ENCODE measurements at places on chromosomes 11 and 22.

- no peaks in the 10 kb centered on the region for H3K27me3 ChIP-seq
- no peak overlapping the region for H3K4me3 ChIP-seq
- DNase-seq, result no peak
- peaks cover 2% of the 10 kb centered on the region for H3K4me1 ChIP-seq
- H3K27ac ChIP-seq, result no peak overlapping the region
These were observed 88.7 kb upstream of the TIMP3 start for GRCh38 chr22:32712644-32713355.

DNA sequence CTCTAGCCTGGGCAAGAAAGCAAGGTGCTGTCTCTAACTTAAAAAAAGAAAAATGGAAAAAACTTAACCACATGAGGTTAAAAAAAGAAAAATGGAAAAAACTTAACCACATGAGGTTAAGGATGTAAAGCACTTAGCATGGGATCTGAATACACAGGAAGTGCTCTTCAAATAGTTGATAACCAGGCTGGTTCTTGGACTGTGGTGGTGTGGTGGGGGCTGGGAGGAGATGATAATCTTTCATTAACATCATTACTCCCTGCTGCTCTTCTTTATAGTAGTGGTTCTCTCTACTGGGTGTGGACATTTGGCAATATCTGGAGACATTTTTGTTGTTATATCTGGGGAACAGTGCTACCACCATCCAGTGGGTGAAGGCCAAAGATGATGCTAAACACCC lies 88.4 kb downstream of the TTC17 start:
- peaks cover 95% of the 10 kb centered on the region for H3K36me3 ChIP-seq
- H3K4me1 ChIP-seq, result no peaks in the 10 kb centered on the region
- H3K4me3 ChIP-seq, result no peak overlapping the region

DNA sequence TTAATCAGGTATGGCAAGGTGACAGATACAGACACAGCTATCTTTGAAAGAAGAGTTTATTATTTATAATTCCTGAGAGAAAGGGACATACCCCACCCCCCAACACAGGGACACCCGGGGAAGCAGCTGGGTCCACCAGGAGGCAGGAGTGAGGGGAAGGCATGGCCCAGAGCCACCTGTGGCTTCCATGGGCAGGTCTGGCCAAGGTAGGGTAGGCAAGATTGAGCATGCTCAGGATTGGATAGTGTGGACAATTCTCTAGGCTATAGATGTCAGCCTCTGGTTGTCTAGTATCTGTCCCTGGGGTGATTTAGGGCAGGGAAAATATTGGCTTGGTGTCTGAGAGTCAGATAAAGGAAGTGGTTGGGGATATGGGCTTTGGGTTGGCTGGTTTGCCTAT lies 27.5 kb upstream of the SMIM35 start:
- no peaks in the 10 kb centered on the region for H3K4me1 ChIP-seq
- no peak overlapping the region for H3K4me3 ChIP-seq

DNA sequence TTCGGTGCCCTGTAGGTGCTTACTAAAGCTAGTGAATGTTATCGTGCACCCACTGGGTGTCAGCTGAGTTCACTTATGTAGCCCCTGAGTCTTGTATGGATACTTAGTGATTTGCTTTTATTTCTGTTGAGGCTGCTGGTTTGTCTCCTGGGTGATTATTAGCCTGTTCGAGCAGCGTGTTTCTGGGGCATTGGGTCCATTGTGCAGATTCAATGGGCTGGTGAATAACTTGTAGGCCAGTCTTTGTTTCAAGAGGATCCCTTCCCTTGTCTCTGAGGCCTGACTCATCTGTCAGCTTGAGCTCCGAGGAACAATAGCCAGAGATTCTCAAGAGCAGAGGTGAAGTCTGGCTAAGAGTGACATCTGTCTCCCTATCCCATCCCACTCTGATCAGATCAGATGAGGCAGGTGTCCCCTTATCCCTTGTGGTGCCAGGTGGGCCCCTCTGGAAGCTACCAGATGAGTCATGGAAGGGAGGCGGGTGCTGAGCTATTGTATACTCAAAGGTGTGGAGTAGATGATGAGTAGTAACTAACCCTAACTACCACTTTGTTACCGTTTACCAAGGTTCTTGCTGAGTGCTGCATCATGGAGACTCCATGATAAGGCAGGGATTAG lies 3.7 kb downstream of the MIAT start:
- H3K4me1 ChIP-seq, result peaks cover 11% of the 10 kb centered on the region
- peaks cover 21% of the 10 kb centered on the region for H3K27me3 ChIP-seq
- no peak for DNase-seq
- H3K36me3 ChIP-seq, result no peaks in the 10 kb centered on the region
- H3K4me3 ChIP-seq, result no peak overlapping the region

GRCh38 chr22:25711491-25711890 lies 30.5 kb upstream of the MYO18B start:
- H3K36me3 ChIP-seq, result no peaks in the 10 kb centered on the region
- no peaks in the 10 kb centered on the region for H3K27me3 ChIP-seq
- no peak for DNase-seq
- no peak overlapping the region for H3K4me3 ChIP-seq

DNA sequence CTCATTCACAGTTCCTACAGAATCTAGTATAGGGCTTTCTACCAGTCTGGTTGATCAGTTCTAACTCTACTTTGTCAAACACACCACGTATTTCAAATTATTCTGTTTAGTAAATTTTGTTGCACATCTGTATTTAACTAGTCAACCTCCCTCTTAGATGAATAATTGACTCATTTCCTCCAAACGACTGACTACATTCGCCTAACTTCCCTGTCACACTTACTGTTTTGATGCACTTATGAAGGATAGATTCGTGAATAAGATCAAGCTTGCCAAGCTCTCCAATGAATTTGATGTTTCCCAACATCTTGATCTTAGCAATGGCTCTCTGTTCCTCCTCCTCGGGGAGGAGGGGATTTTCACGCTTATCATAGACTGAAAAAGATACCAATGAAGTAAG lies 5.0 kb downstream of the EIF4G2 start:
- DNase-seq, result no peak
- no peaks in the 10 kb centered on the region for H3K27me3 ChIP-seq
- H3K4me3 ChIP-seq, result no peak overlapping the region
- H3K4me1 ChIP-seq, result peaks cover 14% of the 10 kb centered on the region

GRCh38 chr11:45067966-45068365 lies 78.5 kb upstream of the PRDM11 start:
- H3K27ac ChIP-seq, result no peak overlapping the region
- no peak for DNase-seq
- H3K27me3 ChIP-seq, result no peaks in the 10 kb centered on the region
- no peaks in the 10 kb centered on the region for H3K36me3 ChIP-seq
- no peaks in the 10 kb centered on the region for H3K4me1 ChIP-seq

- H3K4me1 ChIP-seq, result no peaks in the 10 kb centered on the region
- H3K27ac ChIP-seq, result no peak overlapping the region
- H3K27me3 ChIP-seq, result no peaks in the 10 kb centered on the region
- H3K36me3 ChIP-seq, result no peaks in the 10 kb centered on the region
These were observed 24.2 kb downstream of the KREMEN1 start for GRCh38 chr22:29096736-29097669.

DNA sequence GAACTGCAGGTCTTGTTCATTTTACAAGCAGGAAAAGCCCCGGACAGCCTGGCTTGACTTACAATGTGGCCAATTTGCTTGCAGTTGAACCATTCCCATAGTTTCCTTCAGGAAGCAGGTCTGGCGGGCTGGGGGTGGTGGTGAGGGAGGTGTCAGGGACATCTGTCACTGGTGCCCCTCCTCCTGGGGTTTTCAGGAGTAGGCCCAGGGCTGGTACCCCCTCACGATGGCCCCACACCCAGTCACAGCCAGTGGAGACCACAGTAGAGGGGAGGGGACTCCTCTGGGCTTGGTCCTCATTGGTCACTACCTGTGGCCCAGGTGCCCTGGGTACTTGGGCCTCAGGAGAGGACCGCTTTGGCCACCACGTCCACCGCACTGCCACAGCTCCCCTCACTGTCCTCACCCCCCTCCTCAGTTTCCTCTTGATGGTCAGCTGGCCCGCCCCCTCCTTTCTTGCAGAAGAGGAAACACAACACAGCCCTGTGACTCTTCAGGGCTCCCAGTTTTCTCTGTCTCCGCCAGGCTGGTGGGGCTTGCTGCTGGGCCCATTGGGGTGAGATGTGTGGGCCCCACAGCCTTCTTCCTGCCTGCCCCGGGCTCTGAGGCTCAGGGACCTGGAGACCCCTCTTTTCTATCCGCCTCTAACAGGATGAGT lies 39.8 kb upstream of the SHISAL1 start:
- peaks cover 10% of the 10 kb centered on the region for H3K4me1 ChIP-seq
- no peaks in the 10 kb centered on the region for H3K36me3 ChIP-seq
- no peak for DNase-seq
- H3K4me3 ChIP-seq, result no peak overlapping the region
- peak overlapping the region; percentile 21 for H3K27ac ChIP-seq

- no peak overlapping the region for H3K27ac ChIP-seq
- H3K27me3 ChIP-seq, result no peaks in the 10 kb centered on the region
- H3K36me3 ChIP-seq, result peaks cover 61% of the 10 kb centered on the region
- DNase-seq, result no peak
These were observed 138.8 kb upstream of the SORL1-AS1 start for GRCh38 chr11:121591405-121592033.

- no peak for DNase-seq
- H3K27me3 ChIP-seq, result no peaks in the 10 kb centered on the region
- H3K36me3 ChIP-seq, result no peaks in the 10 kb centered on the region
These were observed 8.2 kb downstream of the ARHGEF12 start for GRCh38 chr11:120344302-120345004.

DNA sequence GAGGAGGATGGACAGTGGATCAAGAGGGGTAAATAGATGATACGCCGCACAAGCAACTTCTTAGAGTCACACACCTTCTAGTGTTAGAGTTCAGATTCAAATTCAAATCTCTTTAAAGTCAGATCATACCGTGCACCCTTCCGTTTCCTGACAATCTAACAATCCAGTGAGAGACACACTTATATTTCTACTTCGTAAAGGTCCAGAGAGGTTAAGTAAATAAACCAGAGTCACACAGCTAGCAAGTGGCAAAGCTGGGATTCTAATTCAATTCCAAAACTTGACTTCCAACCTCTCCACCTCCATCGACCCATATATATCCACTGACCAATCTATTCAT lies 34.0 kb downstream of the MIAT start:
- H3K4me1 ChIP-seq, result no peaks in the 10 kb centered on the region
- H3K27ac ChIP-seq, result no peak overlapping the region
- no peaks in the 10 kb centered on the region for H3K36me3 ChIP-seq
- DNase-seq, result no peak
- H3K4me3 ChIP-seq, result no peak overlapping the region
- no peaks in the 10 kb centered on the region for H3K27me3 ChIP-seq

GRCh38 chr11:36743039-36743438 lies 145.0 kb upstream of the RAG2 start:
- H3K4me3 ChIP-seq, result no peak overlapping the region
- H3K4me1 ChIP-seq, result no peaks in the 10 kb centered on the region
- H3K27ac ChIP-seq, result no peak overlapping the region
- no peaks in the 10 kb centered on the region for H3K36me3 ChIP-seq

DNA sequence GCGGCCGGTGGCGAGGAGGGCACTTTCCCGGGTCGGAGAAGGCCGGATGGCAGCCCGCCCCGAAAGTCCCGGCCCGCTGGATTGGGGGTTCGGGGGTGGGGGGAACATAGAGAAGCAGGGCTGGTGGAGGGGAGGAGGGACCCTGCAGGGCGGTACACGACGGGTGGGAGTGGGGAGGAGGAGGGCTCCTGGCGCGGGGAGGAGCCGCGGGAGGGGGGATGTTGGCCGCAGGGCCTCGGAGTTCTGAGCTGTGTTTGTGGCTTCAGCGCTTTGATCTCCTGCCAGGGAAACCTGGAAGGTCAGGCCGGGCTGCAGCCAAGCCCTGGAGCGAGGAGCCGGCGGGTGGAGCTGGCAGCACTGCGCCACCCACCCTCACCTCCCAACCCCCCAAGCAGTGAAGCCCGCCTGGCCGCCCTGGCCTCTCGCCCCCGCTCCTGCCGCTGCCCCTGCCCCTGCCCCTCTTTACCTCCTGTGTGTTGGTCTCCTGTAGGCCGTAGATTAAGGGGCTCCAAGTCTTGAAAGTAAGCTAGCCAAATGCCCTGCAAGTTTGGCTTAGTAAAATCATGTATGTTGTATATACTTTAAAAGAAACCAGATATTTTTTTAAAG lies 30.9 kb downstream of the C22orf31 start:
- peaks cover 16% of the 10 kb centered on the region for H3K4me1 ChIP-seq
- H3K4me3 ChIP-seq, result peak overlapping the region; percentile 17

DNA sequence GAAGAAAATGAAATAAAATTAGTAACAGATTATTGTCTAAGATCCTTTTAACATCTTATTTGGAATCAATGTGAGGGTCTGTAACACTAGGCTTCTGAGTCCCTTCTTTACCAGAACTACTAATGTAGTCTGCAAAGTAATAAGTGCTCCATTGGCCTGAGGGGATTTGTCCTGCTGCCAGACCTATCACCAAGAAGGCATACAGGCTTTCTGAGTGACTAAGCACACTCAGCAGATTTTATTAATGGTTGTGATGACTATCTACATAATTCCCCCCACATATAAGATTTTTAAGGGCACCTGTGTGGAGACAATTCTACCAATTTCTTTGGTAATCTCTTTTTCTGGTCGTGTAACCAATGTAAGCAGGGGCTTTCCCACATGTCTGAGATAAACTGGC lies 365.0 kb upstream of the FAT3 start:
- H3K27me3 ChIP-seq, result no peaks in the 10 kb centered on the region
- no peak overlapping the region for H3K4me3 ChIP-seq
- H3K4me1 ChIP-seq, result no peaks in the 10 kb centered on the region
- no peak overlapping the region for H3K27ac ChIP-seq
- H3K36me3 ChIP-seq, result no peaks in the 10 kb centered on the region

DNA sequence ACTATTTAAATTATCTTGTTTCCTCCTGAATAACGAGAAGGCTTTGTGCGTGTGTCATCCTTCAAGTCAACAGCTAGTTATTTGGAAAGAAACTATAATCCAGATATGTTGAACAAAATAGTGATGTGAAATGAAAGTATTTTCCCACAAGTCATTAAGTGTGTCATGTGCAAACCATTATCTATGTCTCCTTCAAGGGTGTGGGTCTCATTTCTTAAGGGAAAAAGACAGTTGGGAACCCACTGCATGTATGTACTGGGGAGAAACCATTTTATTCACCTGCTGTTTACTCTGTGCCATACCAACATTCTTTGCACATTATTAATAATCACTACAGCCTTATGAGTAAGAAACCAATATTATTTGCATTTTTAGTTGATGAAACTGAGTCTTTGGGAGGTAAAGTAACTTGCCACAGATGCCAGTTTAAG lies 145.3 kb upstream of the CTSC start:
- no peak overlapping the region for H3K4me3 ChIP-seq
- peaks cover 24% of the 10 kb centered on the region for H3K4me1 ChIP-seq
- no peak for DNase-seq
- no peaks in the 10 kb centered on the region for H3K36me3 ChIP-seq
- H3K27me3 ChIP-seq, result no peaks in the 10 kb centered on the region

All from RWPE2 (cell line).